Activated naive CD4-positive, alpha-beta T cell treated with anti-CD3 and anti-CD28 coated beads, Interleukin-2, amount 50 U/mL, for 72 hours (primary cell): ENCODE measurements at places on chromosomes 7 and 10. TPM values are rescaled to one million over a fixed set of nuclear protein-coding genes. Genes with fewer than 3 reads are reported as not detected.

DNA sequence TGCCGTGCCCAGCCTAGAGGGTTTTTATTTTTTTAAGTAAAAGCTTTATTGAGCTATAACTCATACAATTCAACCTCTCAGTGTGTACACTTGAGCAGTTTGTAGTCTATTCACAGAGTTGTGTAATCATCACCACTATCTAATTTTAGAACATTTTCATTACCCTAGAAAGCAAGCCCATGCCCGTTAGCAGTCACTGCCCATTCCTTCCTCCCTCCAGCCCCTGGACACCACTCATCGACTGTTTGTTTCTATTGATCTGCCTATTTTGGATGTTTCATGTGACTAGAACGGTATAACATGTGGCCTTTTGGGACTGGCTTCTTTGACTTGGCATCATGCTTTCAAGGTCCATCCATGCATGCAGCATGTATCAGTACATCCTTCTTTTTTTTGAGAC is 25.7 kb upstream of the SEC61A2 start:
- no peak for DNase-seq

DNA sequence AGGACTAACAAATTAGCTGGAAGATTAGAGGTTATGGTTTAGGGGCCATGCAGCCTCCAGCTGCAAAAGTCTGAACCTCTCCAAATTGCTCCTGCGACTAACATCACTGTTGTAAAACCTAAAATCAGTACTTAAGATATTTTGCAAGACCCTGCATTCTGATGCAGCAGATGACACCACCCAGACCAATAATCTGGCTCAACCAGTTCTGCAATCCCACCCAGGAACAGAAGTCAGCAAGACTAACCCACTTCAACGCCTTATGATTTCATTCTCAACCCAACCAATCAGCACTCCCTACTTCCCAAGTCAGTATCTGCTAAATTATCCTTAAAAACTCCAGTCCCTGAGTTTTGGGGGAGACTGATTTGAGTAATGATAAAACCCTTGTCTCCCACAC is 250.8 kb upstream of the MBL2 start:
- no peak for DNase-seq

DNA sequence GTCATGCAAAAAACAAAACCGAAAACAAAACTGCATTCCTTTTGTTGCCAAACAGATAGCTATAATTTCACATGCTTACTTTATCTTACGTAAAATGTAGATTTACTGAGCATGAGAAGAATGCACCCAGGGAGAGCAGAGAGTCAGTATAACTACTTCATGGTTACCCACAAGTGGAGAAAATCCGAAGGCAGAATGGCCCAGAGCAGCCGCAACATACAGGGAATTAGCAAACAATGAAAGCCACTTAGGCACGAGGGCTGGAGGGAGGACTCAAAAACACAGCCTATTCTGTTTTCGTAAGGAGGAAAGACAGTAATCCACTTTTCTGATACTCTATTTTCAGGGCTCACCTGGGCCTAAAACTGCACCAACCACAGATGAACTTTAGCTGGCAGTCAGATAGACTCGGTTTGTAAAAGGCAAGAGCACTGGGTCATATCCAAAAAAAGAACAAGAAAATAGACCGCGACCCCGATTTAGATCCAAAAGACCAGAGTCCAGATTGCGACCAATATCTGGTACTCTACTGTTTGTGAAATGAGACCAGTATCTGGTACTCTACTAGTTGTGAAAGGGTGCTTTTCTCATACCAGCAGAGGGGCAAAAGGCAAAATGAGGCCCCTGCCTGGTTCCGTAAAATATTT is 1.3 kb downstream of the ITPRIP start:
- DNase-seq, result no peak

The TRIM50 gene
- total RNA-seq, result 0.20 TPM

The CFAP46 gene
- total RNA-seq, result not detected

The ATE1 gene
- 9.0 TPM for total RNA-seq
